Cardiac muscle cell (in vitro differentiated cells and primary cell): ENCODE measurements at places on chromosomes 1 and 21.

- peak; percentile 80 for DNase-seq
These were observed 45.7 kb downstream of the NAV1 start for GRCh38 chr1:201584471-201585092.

DNA sequence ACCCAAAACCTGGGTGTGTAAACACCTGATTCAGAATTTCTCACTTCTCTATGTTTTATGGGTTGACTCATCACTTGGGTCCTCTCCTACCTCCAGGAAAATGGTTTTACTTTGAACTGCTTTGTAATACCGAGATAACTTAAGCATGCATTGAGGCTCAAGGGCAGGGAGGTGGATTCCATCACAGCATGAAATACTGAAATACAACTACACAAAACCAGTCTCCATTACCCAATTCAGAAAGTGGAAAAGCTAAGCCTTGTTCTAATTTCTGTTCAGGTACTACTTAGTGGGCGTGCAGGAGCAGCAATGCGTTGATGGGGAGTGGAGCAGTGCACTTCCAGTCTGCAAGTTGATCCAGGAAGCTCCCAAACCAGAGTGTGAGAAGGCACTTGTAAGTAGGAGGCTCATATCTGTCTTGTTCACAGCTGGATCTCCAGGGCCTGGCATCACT is 6.1 kb upstream of the C4BPA start:
- no peak for DNase-seq

DNA sequence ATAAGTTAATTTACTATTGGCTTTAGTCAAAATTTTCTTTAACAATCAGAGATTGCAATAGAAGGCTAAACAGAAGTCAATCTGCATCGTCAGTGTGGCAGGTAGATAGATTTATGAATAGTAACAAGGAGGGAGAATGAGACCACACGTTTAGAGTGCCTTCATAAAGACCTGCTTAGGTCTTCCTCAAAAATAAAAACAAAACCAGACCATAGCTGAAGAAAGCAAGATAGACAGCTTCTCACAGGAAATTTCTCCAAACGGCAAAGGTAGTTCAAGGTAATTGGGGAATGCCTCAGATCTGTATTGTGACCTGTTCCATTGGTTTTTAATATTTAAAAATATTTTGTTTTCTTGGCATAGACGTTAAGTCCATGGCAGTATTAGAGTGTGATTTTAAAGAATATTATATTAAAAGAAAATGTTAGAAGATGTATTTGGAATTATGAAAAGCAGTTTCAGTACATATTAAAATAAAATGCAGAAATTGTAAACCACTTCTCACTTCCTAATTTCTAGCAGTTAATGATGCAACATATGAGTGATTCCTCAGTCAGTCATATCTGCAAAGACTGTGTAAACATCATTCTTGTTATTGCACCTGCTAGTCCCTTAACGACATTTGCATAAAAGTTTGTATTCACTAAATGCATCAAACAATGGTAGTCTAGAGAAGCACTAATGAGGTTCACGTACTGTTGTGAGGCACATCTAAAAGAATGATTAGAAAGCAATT is 278.0 kb downstream of the HLX start:
- DNase-seq: no peak

- peak; percentile 27 for DNase-seq
These were observed 39.6 kb downstream of the MAP10 start for GRCh38 chr1:232844791-232845190.

- DNase-seq: no peak
These were observed 34.5 kb downstream of the IL23R start for GRCh38 chr1:67200755-67201154.

DNA sequence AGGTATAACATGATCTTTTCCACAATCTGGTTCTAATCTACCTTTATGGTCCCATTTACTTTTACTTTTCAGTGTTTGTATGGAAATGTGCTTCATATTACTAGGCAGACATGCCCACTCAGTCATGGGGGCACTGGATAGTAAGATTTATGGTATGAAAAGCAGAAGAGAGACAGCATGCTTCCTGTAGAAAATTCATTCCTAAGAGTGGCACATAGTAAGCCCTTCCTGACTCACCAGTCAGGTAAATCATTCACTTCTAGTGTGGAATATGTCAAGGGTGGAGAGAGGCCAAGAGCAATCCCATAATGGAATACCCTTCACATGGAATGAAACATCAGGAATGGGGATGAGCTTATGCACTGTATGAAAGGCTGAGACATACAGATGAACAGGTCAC is 49.5 kb upstream of the BCL10 start:
- DNase-seq: no peak

DNA sequence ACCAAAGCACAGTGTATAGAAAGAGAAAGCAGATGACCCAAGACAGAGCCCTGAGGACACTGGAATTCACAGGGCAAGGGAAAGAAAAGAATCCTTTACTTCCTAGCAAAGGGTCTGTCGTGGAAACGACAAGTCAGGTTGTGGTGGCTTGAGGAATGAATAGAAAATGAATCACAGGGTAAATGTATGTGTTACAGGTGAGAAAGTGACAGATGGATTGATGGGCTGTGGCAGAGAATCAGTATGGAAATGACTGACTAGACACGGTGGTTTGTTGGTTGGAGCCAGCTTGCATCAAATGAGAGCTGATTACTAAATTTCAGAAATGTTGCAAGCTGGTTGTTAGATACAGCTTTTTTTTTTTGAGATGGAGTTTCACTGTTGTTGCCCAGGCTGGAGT is 46.9 kb downstream of the PTP4A2 start:
- no peak for DNase-seq
